ENCODE measurements at places on chromosomes 4 and X.

GRCh38 chr4:110309675-110310074 is 111.3 kb upstream of the ELOVL6 start:
- no peak for DNase-seq

- no peak for DNase-seq
Observed at GRCh38 chr4:153036931-153037482, 100.9 kb downstream of the FHDC1 start.

GRCh38 chr4:81951891-81952455 is 421.8 kb downstream of the HNRNPD start:
- no peak for DNase-seq

- no peak for DNase-seq
Observed at GRCh38 chr4:112775801-112776200, 138.9 kb downstream of the LARP7 start.

GRCh38 chrX:97594646-97595224 is 711.0 kb downstream of the RPA4 start:
- no peak for DNase-seq

DNA sequence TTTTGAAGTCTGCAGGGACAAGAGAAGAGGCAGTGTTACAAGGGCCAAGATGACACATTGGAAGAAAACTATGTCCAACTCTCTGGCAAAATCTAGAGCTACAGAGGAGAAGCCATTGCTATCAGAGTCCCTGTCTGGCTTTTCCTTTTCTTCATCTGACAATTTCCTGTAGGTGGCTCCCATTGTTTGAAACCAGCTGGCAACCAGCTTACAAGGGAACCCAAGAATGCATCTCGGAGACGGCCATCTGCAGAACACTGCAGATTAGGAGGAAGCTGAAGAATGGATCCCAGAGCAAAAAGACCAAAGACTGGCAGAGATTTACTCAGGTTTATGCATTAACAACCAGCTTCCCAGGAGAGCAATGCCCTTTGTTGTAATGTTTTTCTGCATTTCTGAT is 216.2 kb upstream of the CTSO start:
- DNase-seq = no peak

DNA sequence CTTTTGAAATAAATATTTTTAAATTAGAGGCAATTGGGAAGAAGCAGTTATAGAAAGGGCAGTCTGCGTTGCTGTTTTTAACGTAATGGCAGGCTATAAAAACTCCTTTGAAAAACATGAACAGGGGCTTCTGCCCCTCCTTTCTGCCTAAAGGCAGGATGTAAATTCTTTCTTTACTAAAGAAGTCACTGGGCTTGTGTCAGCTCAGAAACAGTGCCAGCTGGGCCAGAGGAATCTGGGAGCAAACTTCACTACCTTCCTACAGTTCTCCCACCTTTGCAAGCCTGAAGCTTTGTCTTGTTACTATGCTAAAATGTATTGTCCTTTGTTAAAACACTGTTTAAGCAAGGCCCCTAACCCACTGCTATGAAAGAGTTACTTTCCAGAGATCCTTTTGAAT is 1664.8 kb downstream of the RPA4 start:
- DNase-seq = no peak

- no peak for DNase-seq
Observed at GRCh38 chr4:40241941-40242340, 45.1 kb downstream of the RHOH start.

DNA sequence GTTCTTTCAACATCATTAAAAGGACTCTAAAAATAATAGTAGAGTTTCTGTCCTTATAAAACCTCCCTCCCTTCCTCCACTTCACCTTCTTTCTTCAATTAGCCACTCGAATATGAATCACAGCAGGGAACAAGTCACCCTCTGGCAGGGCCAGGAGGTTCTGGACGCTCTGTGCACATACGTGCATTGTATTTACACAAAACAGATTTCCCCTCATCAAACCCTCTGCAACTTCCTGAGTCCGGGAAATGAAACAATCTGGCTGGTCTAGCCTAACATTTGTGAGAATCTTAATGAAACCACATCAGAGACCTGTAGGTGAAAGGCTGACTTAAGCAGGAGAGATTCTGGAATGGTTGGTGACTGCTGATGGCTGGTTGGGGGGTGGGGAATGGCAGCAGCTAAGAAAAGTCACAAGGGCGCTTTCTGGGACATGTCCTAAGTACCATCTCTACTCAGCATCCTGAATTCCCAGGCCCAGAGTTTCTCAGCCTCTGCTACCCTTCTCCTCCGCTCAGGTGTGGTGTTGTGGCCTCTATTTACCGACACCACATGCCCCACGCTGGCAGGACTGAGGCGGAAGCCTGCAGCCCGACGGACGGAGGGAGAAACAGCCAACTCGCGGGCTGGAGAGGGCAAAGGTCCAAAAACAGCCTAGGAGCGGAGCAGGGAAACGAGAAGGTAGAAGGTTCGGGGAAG is 1.0 kb downstream of the ZDHHC9 start:
- no peak for DNase-seq

GRCh38 chr4:67051000-67051789 is 494.1 kb downstream of the CENPC start:
- DNase-seq = no peak

GRCh38 chrX:151754641-151755215 is 20.2 kb downstream of the CNGA2 start:
- DNase-seq = no peak

DNA sequence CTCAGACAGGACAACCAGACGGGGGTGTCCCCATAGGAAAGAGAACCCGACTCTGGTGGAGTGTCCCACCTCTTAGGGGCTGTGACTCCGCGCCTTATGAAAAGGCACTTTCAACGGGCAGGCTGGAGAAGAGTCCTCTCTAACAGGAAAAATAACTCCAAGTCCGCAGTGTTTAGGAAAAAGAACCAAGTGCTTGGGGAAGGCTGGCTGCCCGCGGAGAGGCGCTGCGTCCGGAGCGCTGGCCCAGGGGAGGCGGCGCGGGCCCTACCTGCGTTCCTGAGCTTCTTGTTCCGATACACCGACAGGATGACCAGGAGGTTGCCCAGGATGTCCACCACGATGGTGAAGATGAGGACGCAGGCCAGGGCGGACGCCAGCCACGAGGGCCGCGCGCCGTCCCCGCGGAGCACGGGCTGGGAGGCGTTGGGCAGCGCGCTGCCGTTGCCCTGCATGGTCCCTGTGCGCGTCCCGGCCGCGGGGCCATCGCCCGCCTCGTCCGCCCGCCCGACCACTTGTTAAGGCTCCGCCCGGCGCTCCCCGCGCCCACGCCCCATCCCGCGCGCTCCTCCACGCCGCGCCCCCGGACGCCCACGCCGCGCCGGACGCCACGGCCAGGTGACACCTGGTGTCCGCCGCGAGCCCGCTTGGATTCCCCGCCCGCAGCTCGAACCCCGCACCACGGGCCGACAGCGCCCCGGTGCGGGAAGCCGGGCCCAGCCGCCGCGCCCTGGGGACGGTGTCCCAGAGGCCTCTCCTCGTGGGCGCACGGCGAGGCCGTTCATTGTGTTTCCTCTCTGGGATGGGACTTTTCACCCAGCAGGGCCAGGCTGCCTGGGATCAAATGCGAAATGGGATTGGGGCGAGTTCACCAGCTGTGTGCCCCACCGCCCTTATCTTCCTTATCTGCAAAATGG is at the start of gene MTNR1A:
MTNR1A (minus strand) TSS at position 654 of the 914 bp plus-strand sequence; CDS start at position 452, 202 bp downstream.
- DNase-seq = peak; percentile 74

DNA sequence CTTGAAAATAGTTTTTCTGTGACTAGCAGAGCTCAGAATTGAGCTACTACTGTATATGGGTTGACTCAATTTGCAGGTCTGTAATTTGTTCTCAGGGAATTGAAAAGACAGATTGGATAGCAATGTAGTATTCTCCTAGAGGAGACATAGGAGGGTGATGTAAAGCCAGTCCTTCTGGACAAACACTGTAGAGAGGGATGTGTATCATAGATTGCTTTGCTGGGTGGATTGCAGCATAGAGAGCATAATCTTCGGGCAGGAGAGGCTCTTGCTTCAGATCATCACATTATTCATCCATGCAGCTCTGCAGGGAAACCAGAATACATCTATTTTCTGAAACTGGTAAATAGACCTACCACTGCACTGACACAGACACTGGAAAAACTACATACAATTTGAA is 1110.5 kb downstream of the RAPGEF2 start:
- DNase-seq = no peak

- peak; percentile 8 for DNase-seq
Observed at GRCh38 chr4:118760493-118760892, 75.3 kb downstream of the METTL14 start.

DNA sequence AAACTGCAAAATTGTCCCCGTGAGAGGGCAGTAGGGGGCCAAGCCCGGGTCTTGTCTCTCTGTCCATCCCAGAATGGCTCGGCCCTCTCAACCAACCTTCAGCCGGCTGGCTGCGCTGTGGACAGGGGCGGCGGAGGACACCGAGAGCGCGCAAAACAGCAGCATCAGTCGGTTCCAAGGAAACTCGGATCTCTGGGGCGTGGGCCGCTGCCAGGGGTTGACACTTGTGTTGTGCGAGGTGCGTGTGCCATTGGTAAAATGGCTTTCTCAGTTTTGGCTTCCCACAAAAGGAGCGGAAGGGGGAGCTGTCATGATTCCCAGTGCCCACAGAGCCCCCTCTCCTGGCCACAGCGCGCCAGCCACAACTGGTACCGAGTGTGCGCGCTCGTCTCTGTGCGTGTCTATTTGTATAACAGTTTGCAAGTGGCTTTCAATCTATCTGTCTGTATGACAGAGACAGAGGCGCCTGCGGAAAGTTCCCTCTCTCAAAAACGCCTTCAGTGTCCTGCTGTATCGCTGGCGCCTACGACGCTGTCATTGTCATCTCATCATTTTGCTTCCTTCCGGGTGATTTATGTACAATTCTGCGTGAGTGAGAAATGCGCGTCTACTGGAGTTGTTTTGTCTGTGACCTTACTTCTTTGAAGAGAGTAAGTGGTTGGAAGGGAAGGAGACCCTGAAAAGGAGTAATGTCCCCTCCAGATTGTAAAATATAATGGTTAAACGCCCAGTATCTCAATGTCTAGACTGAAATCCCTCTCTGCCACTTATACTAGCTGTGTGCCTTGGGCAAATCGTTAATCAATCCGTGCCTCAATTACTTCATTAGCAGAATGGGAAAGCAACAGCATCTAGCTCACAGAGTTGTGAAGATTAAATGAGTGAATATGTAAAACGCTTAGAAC is 1.8 kb downstream of the DKK2 start:
- no peak for DNase-seq

All from NCI-H526 (cell line).